ENCODE measurements at places on chromosomes 16 and 17.

GRCh38 chr16:28192806-28193529 is 18.8 kb downstream of the XPO6 start:
- DNase-seq: no peak

GRCh38 chr17:7043182-7043496 is 753 bp downstream of the SLC16A11 start:
- DNase-seq: no peak

DNA sequence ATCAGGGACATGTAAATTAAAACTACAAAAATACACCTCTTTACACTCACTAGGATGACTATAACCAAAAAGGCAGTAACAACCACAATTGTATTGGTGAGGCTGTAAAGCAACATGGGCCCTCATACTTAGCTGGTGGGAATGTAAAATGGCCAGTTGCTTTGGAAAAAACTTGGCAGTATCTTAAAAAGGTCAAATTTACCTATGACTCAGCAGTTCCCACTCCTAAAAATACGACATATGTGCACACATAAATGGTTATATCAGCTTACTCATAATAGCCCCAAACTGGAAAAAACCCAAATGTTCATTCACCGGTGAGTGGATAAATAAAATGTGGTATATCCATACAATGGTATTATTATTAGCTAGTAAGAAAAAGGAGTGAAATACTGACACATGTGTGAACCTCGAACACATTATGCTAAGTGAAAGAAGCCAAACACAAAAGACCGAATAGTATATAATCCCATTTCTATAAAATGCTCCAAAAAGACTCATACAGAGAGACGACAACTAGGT is 391.4 kb downstream of the NPIPA8 start:
- no peak for DNase-seq

DNA sequence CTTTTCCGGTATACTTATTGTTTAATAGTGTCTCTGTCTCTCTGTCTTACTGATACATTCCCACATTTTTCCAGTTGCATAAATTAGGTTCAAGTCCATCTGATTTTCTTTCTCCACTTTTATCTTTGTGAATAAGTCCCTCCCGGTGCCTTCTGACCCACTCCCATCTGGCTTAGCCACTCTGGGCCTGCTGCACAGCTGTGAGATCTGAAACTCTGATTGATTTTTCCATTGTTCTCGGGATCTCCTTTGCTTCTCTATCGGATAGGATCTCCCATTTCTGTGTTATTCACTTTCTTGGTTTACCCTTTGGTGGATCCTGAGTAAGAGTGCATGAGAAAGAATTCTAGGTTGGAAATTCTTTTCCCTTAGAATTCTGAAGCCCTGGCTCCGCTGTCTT is 8.6 kb downstream of the UTP4 start:
- no peak for DNase-seq

GRCh38 chr16:1244881-1245280 is 4.4 kb downstream of the TPSAB1 start:
- DNase-seq: no peak

GRCh38 chr16:70772493-70772892 is 28.5 kb downstream of the VAC14 start:
- DNase-seq: no peak

DNA sequence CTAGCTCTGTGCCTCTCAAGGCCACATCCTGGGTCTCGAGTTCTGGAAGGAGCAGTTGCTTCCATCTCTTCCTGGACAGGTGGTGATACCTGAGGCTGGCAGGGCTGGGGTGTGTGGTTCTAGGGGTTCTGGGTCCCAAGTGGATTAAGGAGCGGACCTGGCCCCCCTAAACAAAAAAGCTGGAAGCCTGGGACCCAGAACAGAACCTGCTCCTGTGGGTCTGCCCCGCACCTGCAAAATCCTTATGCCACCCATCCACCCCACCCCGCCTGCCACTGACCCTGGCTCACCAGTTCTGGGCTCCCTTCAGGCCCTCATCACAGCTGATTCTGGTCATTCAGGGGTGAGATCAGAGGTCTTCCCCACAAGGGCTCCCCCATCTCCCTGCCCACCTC is 44.8 kb downstream of the ADCY7 start:
- peak; percentile 62 for DNase-seq

GRCh38 chr17:49913226-49914095 is 55.5 kb upstream of the DLX4 start:
- no peak for DNase-seq

DNA sequence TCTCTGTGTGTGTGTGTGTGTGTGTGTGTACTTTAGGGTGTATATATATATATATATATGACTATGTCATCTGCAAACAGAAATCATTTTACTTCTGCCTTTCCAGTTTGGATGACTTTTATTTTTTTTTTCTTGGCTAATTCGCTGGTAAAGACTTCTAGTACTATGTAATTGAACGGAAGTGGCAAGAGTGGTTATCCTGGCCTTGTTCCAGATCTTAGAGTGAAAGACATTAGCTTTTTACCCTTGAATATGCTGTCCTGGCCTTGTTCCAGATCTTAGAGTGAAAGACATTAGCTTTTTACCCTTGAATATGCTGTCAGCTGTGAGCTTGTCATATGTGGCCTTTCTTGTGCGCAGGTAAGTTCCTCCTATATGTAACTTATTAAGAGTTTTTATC is 72.7 kb upstream of the MYOCD start:
- no peak for DNase-seq

DNA sequence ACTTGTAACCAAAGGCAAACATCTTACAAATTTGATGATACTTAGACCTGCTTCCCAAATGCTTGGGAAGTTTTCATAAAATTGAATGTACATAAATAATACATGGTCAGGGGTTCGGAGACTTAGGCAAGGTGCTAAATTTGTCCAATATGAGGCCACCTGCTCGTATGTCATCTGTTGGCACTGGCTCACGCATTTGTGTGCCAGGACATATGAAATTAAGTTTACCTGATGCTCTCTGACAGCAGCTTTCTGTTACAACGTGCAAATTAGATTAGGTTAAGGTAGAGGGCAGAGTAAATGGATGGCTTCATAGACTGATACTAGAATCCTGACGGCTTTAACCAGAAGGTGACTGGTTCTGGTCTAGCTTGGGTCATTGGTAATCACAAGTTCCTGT is 970.3 kb upstream of the RBFOX1 start:
- no peak for DNase-seq

DNA sequence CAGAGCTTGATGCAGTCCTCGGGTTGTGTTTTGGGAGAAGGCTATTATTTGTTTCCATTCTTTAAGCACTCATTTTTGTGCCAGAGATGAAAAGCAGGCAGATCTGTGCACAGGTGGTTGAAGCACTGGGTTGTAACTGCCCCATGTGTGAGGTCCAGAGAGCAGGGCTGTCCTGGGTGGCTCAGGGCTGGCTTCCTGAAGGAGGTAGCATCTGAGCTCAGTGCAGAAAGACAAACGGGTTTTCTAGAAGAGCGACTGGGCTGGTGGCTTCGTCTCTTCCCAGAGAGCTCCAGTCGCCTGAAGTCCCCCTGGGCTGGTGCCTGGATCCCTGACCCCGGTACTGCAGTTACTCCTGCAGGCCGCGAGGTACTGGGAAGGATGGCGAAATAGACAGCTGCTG is 274.0 kb downstream of the SNX29 start:
- DNase-seq: no peak

DNA sequence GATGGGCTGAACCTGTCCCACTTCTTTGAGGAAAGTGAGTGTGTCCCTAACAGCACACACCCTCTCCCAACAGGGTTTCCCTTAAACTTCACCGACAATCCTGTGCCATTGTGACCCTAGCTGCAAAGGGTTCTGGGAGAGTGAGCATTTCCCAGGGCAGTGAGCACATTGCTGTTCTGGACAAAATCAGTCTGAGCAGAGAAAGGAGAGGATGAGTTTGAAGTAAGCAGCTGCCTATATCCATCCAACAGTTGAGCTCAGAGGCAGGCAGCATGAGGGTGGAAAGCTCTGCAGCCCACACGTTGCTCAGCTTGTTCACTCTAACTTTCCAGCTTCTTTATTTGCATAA is 296.5 kb upstream of the MAF start:
- no peak for DNase-seq

DNA sequence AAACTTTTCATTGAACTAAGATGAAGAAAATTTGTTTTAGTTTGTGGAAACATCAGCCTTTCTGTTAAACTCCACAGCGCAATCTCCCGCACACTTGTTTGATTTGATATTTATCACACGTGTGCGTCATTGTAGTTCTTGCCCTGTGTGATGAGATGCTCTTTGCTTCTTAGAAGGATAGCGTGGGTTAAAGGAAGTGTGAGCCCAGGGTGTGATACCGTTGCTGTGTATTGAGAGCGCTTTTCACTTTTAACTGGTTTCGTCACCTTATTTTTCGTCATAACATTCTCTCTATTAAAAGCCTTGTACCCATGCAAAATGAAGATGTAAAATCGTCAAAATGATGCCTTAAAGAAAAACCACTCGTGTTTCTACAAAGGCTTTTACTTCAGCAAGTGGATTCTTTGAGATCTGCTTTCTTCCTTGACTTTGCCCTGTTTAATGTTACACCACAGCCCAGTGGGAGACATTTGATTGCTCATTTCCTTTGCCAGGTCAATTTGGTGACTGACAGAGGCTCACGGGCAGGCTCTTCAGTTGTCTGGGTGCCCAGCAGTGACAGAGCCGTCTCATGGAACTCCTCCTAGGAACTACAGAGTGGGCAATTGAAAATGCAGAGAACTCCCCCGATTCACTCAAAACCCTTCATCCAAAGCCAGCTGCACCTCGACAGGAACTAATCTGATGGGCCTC is 61.1 kb downstream of the RPA1 start:
- DNase-seq: no peak

GRCh38 chr16:71515026-71515425 is 11.2 kb upstream of the CHST4 start:
- DNase-seq: no peak

DNA sequence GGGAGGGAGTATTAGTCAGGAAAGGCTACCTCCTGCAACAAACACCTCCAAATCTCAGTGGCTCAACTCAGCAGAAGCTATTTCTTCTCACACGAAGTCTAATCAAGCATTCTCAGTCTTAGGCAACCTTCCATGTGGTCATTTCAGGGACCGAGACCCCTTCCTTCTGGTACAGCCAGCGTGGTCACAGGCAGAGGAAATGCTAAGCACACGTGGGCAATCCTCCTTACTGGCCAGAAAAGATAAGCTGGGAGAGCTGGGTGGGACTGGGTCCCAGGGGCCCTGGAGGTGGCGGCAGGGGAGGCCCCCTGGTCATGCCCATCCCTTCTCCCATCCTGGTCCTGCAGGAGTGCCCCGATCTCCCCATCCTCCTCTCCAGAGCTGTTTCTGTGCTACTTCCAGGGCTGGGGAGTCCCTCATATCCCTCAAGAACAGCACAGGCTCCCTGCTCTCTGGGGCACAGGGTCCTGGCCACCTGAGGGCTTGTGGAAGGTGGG is 5.7 kb upstream of the CX3CL1 start:
- DNase-seq: no peak

DNA sequence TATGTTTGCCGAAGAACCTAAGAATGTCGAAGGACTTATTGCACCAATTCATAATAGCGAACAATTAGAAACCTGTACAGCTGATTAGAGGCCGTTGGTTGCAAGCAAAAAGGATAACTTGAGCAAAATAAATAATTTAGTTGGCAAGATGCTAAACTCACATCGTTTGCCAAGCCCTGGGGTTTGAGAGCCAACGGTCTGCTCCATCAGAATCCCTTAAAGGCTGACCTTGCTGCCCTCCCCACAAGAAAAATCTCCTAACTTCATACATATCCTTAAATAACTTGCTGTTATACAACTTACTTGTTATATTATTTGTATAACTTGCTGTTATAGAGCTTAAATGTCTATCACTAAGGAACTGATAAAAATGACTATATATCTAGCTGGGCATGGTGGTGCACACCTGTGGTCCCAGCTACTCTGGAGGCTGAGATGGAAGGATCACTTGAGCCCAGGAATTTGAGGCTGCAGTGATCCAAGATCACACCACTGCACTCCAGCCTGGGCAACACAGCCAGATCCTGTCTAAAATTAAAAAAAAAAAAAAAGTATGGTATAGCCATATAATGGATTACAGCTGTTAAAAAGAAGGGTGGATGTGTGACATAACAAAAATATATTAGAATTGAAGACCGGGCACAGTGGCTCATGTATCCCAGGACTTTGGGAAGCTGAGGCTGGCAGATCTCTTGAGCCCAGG is 1.9 kb upstream of the TRIM37 start:
- DNase-seq: no peak

GRCh38 chr17:49861150-49861884 is 13.4 kb upstream of the TAC4 start:
- no peak for DNase-seq

DNA sequence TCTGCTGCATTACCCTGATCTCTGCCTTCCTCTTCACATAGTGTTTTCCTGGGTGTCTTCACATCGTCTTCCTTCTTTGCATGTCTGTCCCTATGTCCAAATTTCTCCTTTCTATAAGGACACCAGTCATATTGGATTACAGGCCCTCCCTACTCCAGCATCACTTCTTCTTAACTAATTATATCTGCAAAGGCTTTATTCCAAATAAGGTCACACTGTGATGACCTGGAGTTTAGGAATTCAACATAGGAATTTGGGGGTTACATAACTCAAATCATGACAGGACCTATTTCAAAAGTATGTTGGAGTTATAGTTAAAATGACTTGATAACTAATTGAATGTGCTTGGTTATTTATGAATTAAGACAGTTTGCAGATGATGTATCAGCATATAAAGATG is 490.5 kb upstream of the ERCC4 start:
- DNase-seq: no peak

DNA sequence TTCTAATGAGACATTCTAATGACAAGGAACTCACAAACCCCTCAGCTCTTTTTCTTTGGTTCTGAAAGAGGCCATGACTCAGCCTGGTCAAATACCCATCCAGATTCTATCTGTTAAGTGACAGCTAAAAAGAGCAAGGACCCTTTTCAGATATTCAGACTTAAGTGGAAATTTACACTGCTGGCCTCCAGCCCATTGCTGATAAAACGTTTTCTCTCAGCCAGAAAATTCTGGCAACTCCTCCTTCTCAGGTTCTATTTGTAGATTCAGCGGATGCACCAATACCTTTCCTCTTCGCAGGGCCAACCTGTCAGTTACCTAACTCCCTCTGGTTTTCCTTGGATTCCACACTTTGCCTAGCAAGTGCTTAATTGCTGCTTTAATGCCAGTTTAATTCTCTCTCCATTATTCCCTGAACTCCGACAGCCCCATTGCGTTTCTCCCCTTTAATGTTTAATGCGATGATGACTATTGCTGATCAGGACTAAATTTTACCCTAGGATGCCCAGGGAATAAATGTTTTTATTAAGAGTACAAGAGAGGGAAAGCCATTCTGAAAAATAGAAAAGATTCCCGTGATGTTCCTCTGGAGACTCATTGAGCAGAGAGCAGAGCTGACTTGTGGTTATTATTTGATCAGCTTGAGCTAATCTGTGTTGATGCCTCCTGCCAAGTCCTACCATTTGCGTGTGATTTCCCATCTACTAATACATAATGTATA is 35.9 kb upstream of the TOM1L1 start:
- no peak for DNase-seq

DNA sequence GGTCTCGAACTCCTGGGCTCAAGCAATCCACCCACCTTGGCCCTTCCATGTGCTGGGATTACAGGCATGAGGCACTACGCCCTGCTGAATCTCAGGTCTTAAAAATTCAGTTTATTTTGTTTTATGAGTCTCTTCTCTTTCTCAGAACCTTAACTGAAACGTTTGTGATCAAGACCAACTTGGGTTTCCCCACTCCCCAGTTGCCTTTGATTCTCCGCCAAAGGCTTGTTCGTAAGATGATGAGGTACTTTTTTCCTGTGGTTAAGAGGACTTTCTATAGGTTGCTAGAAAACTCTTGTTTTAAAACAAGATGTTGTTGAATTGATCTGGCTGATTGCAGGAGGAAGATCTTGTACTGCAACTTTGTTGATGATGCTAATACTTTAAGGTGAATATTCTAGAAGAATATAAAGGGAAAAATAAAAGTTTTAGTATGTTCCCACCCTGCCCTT is 11.7 kb downstream of the ABCC1 start:
- DNase-seq: no peak
